NCI-H2081 (cell line): ENCODE measurements at places on chromosomes 6 and 20.
A peak's percentile ranks its signal among the peaks of the same experiment; 100 is the strongest.

GRCh38 chr20:44582311-44583025 lies at the start of gene PKIG:
PKIG (plus strand) TSS chr20:44582579; CDS start chr20:44614557, 31,978 bp downstream.
- no peak for DNase-seq

GRCh38 chr6:90241229-90241880 lies 55.3 kb downstream of the BACH2 start:
- peak; percentile 44 for DNase-seq

DNA sequence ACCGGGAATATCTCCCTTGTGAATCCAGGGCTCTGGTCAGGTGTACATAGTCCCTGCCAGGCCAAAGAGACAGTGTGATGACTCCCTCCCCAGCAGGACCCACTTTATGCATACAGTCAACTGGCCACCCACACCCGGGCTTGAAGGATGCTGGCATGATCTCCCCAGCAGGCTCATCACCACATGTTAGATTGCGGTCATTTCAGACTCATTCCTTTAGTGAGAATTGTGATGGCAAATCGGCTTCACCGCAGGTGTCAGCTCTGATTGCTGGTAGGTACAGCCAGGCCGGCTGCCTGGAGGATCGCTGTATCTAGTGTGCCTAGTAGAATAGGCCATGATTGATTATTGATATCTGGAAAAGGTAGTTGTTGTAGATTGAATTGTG lies 24.5 kb downstream of the CD83 start:
- no peak for DNase-seq

DNA sequence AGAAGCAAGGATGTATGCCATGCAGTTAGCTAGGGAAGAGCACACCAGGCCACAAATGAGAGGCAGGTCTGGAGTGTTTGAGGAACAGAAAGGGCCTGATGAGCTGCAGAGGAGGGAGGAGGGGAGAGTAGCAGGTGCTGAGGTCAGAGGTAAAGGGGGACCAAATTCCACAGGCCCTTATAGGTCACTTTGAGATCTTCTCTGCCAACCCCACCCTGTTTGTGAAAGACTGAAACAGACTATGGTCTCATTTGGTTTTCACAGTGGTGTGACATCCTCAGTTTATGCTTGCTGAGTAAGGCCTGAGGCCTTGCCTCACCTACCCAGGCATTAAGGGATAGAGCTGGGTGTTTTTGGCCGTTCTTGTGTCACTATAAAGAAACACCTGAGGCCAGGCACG lies 187.7 kb upstream of the MYLIP start:
- DNase-seq: no peak

DNA sequence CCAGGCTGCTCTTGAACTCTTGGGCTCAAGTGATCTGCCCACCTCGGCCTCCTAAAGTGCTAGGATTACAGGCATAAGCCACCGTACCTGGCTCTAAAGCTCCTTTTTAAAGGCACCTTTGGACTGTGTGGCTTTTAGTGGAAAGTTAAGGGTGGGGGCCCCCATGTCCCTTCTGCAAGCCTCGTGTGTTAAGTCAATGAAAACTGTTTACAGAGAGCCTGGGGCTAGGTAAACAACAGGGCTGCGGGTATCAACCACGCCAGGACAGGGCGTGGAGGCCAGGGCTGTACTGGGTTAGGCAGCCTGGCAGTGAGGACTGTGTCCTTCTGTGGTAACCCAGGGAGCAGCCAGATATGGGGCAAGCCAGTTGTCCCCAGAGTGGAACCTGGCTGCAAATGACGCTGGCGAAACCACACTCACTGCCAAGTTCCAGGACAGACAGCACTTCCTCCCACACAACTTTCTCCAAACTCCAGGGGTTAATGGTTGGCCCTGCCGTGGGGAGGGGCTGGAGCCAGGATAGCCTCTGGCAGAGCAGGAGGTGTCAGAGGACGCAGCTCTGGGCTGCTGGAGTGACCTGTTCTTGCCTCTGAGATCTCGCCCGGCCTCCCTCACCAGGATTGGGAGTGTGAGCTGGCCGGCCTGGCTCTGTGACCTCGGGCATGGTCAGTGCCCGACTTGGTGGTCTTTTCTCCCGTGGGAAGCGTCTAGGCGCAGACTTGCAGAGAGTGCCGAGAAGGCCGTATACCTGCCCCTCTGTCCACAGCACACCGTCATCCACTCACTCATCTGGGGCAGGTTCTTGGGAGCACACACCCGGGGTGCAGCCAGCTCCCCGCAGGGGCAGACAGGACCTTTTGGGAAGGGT lies 3.2 kb downstream of the SLC17A9 start:
- DNase-seq: no peak

DNA sequence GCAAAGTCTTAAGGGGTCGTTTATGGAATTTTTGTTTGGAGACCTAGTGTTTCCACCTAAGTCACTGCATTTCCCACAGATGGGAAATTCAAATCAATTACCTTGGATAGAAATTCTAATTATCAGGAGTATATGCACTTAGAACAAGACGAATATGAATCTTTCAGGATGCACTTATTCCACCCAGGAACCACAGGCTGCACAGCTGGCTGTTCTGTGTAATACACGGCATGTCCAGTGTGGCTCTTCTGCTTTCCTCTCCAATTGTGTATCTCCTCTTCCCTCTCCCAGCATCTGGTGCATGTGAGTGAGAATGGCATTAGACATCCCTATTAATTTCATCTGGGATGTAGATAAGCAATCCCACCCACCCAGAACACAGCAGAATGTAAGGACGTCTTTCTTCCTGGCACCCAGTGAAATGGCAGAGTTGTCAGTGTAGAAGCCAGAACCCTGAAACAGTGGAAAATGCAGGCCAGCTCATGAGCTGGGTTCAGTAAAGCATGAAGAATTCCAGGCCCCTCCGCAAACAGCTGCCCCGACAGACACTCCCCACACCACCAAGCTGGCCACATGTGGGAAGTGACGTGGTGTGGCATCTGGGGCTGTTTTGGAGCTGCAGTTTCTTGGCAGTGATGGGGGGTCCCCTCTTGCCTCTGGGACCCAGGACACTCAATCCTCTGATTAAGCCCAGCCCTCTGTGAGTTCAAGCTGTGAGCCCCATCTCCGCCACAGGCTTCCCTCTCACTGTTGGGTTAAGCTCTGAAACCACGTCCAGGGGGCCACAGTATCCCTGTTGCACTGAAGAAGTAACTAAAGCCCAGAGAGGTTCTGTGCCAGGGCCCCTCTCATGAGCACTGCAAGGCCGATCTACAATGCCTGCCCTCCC lies 180.1 kb upstream of the CST7 start:
- DNase-seq: no peak

- DNase-seq: no peak
These were observed 44.1 kb upstream of the GRM4 start for GRCh38 chr6:34189806-34190503.

- no peak for DNase-seq
These were observed 381.0 kb upstream of the SULF2 start for GRCh38 chr20:48166082-48166835.

DNA sequence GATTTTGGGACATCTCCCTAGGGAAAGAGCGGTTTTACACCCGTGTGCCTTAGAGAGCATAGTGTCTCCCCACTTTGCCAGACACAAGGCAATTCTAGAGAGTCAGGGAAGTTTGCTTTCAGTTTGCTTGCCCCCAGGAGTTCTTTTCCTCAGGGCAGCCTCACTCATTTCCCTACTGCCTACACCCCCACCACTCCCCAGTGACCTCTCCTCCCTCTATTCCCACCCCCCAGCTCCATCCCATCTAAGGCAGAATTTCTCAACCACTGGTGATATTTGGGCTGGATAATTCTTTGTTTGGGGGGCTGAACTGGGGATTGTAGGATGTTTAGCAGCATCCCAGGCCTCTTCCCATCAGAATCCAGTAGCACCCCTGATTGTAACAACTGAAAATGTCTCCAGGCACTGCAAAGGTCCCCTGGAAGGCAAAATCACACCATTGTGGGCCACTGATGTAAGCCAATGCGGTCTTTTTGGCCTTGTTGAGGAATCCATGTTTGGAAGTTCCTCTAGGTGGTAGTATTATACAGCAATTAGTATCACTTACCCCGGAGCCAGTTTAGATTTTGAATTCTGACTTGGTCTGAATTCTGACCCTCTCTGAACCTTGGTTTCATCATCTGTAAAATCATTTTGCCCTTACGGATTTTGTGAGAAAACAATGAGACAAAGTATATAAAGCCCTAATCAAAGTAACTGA lies 1.3 kb downstream of the EPPIN start:
- no peak for DNase-seq

DNA sequence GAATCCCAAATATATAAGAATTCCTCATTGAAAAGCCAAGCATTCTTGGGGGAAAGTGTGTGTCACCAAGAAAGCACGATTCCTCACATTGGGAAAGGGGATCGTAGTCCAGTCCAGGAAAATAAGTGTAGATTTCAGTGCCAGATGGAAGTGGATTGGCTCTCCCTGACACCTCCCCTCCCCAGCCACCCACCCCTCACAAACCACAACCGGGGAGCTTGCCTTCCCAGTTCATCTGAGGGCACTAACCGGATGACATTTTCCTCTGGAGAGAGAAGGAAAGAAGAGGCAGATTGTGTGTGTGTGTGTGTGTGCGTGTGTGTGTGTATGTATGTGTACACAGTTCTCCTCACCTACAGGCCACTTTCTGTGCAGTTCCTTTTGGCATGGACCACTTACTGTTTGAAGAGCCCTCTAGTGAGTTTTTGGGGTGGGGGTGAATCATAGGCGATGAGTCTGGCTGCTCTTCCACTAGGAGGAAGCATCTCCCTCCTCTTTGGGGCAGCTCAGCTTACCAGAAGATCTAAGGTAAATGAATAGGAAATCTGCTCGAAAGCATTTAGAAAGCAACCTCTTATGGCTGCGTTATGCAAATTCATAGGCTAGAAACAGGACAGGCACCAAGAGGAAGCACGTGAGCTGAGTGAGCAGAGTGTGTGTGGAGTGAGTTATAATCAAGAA lies 20.8 kb downstream of the DAAM2 start:
- no peak for DNase-seq

- DNase-seq: peak; percentile 99
These were observed 489.8 kb upstream of the MANEA start for GRCh38 chr6:95087394-95088097.

- no peak for DNase-seq
These were observed 60.1 kb upstream of the TAGAP start for GRCh38 chr6:159104931-159105330.

DNA sequence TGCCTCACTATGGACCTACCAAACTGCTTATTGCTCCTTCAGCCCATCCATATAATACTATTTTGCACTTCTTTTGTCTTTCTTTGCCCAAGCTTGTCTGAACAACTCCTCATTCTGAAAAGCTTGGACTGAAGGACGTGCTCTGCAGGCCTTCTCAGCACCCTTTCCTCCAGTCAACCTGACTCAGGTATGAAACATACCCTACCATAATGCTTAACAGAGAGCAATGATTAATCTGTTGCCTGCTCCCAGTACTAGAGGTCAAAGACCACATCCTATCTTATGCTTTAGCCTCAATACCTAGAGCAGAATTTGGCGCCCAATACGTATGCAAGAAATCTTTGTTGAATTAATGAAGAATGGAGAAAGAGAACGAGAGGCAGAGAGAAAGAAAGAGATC lies 55.2 kb downstream of the ATXN1 start:
- DNase-seq: no peak

GRCh38 chr20:53989401-53989800 lies 81.0 kb downstream of the BCAS1 start:
- DNase-seq: no peak

GRCh38 chr6:55281215-55281614 lies 46.1 kb upstream of the GFRAL start:
- no peak for DNase-seq

- DNase-seq: no peak
These were observed 24.7 kb upstream of the GFOD1 start for GRCh38 chr6:13511913-13512717.

DNA sequence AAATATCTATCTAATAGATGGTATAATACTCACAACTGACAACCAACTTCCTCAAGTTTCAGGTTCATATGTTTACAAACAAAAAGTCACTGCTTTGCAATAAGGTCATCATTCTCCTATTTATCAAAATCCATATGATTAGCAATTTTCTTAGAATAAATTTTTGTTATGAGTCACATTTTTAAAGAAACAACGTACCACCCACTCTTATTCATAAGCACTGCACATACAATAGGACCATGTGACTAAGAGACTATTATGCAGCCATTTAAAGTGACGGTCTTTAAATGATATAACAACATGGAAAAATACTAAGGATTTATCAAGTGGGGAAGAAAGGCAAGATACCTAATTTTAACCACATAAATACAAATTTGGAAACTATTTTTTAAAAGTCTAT lies 40.0 kb downstream of the REPS1 start:
- no peak for DNase-seq

GRCh38 chr6:104969785-104970581 lies 13.1 kb downstream of the LIN28B start:
- DNase-seq: no peak

GRCh38 chr20:53162251-53162835 lies 190.2 kb downstream of the TSHZ2 start:
- DNase-seq: no peak

DNA sequence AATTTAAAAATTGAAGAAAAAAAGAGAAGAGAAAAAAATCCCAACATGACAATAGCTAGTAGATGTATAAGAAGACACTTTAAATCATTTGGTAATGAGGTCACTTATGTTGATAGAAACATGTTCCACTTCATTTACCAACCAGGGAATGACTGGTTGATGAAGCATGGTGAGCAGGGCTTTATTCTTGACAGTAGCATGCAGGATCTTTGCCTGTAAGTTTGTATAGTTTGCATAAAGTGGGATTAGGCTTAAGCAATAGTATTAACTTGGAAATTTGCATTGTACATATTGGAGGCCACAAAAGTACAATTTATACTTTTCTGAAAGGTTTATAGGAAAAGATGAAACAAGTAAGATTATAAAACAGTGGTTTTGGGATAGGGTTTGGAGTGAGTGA lies 67.0 kb downstream of the NOX3 start:
- no peak for DNase-seq

GRCh38 chr6:157905590-157906342 lies 75.9 kb upstream of the SYNJ2 start:
- DNase-seq: no peak

- no peak for DNase-seq
These were observed 157.8 kb downstream of the SAMD5 start for GRCh38 chr6:147666255-147666654.
